ENCODE measurements at places on chromosomes 6 and 20. TPM values are rescaled to one million over a fixed set of nuclear protein-coding genes. Genes with fewer than 3 reads are reported as not detected.

The CDH4 gene
- 0.35 TPM for total RNA-seq

The SRC gene
- 2.3 TPM for total RNA-seq

The NOL7 gene
- 70.5 TPM for total RNA-seq

The FOXQ1 gene
- not detected for total RNA-seq

The MMS22L gene
- 3.3 TPM for total RNA-seq

The SYNGAP1 gene
- total RNA-seq = 54.3 TPM

The TMEM200A gene
- 0.27 TPM for total RNA-seq

The SDC4 gene
- 1.1 TPM for total RNA-seq

The ADGRB3 gene
- not detected for total RNA-seq

The CRISP2 gene
- total RNA-seq = not detected

The DEFB129 gene
- total RNA-seq = not detected

The DPPA5 gene
- not detected for total RNA-seq

The HIVEP2 gene
- 30.8 TPM for total RNA-seq

The HSPA12B gene
- not detected for total RNA-seq

The ARFGAP1 gene
- 123 TPM for total RNA-seq

The JPH2 gene
- not detected for total RNA-seq

The BEND3 gene
- total RNA-seq = 1.7 TPM

The BTN1A1 gene
- not detected for total RNA-seq

The TRDN gene
- total RNA-seq = not detected

The WFDC12 gene
- not detected for total RNA-seq

The SIRPB1 gene
- 3.1 TPM for total RNA-seq

The ELOVL4 gene
- total RNA-seq = 2.0 TPM

The VSX1 gene
- not detected for total RNA-seq

The DUSP15 gene
- total RNA-seq = not detected

The SCAF8 gene
- 86.6 TPM for total RNA-seq

The CLPSL2 gene
- not detected for total RNA-seq

The OR2B6 gene
- total RNA-seq = not detected

The C6orf136 gene
- 31.4 TPM for total RNA-seq

The HLA-DOB gene
- 13.4 TPM for total RNA-seq

The KIF25 gene
- not detected for total RNA-seq

The RSPH9 gene
- not detected for total RNA-seq

The STMN3 gene
- total RNA-seq = 65.9 TPM

The IYD gene
- total RNA-seq = not detected

The FOXC1 gene
- not detected for total RNA-seq

The MMP24 gene
- total RNA-seq = 0.08 TPM

The TLDC2 gene
- not detected for total RNA-seq

The OXT gene
- 1.8 TPM for total RNA-seq

The WFDC5 gene
- total RNA-seq = not detected

The THBD gene
- total RNA-seq = 0.16 TPM

The RAB32 gene
- total RNA-seq = not detected

The VIP gene
- total RNA-seq = not detected

The NMBR gene
- total RNA-seq = not detected

The CD83 gene
- total RNA-seq = 60.4 TPM

The UBR2 gene
- total RNA-seq = 22.0 TPM

The NOX3 gene
- not detected for total RNA-seq

Measured in CD8-positive, alpha-beta T cell (primary cell).